MG63 (cell line): ENCODE measurements at places on chromosomes 12 and 14. TPM values are rescaled to one million over a fixed set of nuclear protein-coding genes. Genes with fewer than 3 reads are reported as not detected.

DNA sequence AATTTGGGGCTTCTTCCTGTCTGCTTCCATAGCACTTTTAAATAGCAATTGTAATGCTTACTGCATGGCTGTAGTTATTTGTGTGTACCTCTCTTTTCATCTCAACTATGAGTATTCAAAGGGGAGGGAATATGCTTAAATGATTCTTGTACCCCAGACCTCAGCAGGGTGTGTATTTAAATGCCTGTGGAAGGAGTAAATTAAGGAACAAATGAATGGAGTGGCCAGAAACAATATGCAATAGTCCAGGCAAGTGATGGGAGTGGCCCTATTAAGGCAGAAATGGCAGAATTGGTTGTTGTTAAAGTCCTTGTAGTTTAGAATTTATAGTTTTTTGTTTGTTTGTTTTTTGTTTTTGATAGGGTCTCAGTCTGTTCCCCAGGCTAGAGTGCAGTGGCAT, 1.5 kb downstream of the RAD51B start:
- DNase-seq, result no peak

The KLRB1 gene
- not detected in 2 replicates for total RNA-seq

GRCh38 chr12:125376422-125376821, 311.2 kb downstream of the AACS start:
- no peak for DNase-seq

The ZDHHC22 gene
- not detected in 2 replicates for total RNA-seq

- no peak for DNase-seq
These were observed 25.8 kb downstream of the ERG28 start for GRCh38 chr14:75634848-75635247.

GRCh38 chr12:94500831-94501567, 41.3 kb upstream of the CEP83 start:
- no peak for DNase-seq

DNA sequence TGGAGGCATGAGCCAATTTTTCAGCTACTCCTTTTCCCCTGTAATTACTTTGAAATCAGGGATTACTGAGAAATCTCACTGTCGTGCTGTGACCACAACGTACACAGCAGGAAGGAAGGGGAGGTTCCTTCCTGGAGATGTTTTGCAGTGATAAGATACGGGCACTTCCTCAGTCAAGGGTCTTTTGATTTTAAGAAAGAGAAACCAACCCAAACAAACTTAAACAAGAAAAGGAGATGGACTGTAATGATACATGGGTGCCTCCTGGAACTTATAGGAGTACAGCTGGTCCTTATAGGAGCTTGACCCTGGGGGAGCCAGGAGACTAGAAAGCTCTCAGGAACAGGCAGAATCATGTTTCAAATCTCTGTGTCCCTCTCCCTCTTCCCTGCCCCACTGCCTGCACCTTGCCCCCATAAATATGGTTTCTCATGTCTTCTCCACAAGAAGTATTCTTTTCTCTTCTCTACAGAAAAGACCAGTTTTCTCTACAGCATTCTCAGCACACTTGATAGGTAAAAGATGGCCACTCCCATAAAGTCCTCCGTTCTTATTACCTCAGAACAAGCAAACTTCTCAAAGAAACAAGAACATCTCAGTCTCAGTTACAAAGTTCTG, 281.1 kb upstream of the AMIGO2 start:
- DNase-seq, result no peak

GRCh38 chr12:94873734-94874517, 129.6 kb downstream of the NDUFA12 start:
- DNase-seq, result no peak

GRCh38 chr14:42980419-42980818, 1373.7 kb downstream of the LRFN5 start:
- DNase-seq, result no peak

The DERA gene
- total RNA-seq, result 45.5 and 97.3 TPM in 2 replicates

GRCh38 chr12:115957686-115958290, 319.7 kb downstream of the MED13L start:
- no peak for DNase-seq

- peak; percentile 16 for DNase-seq
These were observed 145.7 kb downstream of the SAMD4A start for GRCh38 chr14:54712465-54713200.

DNA sequence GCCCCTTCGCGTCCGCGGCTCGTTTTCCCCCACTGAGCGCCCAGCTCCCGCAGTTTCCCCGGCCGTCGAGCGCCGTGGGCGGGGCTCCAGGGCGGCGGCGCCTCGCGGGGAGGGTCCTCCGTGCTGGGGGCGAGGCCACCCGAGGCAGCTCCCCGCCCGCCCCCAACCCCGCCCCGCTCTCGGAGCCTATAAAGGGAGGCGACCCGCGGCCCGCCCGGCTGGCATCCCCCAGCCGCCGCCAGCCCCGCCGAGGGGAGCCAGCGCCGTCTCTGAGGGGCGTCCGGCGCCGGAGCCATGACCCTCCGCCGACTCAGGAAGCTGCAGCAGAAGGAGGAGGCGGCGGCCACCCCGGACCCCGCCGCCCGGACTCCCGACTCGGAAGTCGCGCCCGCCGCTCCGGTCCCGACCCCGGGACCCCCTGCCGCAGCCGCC, at the start of gene TAMALIN:
TSS of gene TAMALIN (plus strand) at position 221 of the 432 bp plus-strand sequence. CDS start at position 295, 74 bp downstream.
- DNase-seq, result peak; percentile 36

GRCh38 chr12:112303004-112303403, 79.2 kb downstream of the HECTD4 start:
- peak; percentile 16 for DNase-seq

The GARIN6 gene
- not detected in 2 replicates for total RNA-seq

GRCh38 chr12:107429006-107429705, 256.4 kb upstream of the PWP1 start:
- no peak for DNase-seq

The NOVA1 gene
- 1.7 TPM in 1 of 2 replicates, not detected in the other for total RNA-seq

The ABCC9 gene
- total RNA-seq, result not detected in 2 replicates

DNA sequence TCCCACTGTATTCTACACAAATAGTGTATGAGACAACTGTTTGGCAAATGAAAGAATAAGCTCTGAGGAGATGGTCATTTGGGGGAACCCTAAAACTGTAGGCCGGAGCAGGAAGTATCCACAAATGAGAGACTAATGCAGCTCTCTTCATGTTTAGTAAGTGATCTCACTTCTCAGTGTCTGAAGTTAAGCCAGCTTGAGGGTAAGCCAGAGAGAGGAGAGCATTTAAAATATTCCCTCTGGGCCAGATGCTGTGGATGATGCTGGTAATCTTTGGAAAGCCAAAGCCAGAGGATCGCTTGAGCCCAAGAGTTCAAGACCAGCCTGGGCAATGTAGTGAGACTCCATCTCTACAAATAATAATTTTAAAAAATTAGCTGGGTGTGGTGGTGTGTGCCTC, 130.6 kb upstream of the SINHCAF start:
- no peak for DNase-seq

DNA sequence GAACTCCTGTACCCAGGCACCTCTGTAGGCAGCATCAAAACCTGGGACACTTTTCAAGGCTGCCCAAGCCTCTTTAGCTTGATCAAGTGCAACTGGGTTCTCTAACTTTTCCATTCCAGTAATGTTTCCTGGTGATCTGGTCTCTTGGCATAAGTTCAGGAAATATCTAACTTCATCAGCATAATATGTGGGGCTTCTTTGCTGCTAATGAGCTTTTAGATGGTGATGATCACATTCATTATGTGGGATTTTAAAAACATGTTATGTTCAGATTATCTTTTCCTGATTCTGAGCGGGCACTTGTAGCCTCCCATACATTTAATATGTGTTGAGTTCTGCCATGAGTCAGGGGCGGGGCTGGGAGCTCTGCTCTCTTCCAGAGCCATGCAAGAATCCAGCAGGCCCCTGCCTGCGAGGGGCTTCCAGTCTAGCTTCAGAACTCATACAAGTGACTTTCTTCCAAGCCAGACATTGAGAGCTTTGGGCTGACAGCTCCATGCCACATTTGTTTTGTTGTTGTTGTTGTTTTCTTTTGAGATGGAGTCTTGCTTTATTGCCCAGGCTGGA, 39.5 kb upstream of the RIN3 start:
- no peak for DNase-seq

GRCh38 chr14:67738740-67739504, 37.2 kb downstream of the RDH12 start:
- peak; percentile 54 for DNase-seq
